ENCODE measurements at places on chromosomes 16 and 17.
A peak's percentile ranks its signal among the peaks of the same experiment; 100 is the strongest.

DNA sequence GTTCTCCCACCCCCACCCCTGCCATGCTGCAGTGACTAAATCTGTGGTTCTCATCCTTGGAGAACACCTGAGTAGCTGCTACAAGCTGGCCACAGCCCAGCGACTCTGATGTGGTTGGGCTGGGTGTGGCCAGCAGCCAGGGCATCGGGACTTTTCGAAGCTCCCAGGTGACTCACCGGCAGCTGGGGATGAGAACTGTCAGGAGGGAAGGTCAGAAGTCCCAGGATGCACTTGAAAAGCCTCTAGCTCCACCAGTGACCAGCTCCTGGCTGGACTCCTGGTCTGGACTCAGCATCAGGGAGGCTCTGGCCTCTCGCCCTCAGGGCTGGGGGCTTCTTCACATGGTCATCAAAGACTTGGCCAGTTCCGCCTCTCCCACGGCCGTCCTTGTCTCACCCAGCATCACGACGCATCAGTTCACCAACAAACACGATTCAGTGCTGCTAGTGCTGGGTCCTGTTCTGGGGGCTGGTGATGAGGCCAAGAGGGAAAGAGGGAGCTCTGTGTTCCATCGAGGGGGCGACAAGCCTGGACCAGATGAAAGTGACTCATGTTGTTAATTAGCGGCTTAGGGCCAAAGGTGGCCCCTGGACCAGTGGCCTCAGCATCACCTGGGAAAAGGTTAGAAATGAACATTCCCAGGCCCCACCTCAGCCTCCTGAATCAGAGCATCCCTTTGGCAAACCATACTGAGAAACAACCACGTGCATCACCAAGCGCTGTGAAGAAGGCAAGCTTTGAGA, 3.9 kb upstream of the C17orf99 start:
- DNase-seq = no peak

- DNase-seq = no peak
Measured at GRCh38 chr17:15649861-15650421, 30.4 kb upstream of the FBXW10B start.

- DNase-seq = no peak
Measured at GRCh38 chr17:44642834-44643233, 13.4 kb upstream of the MEIOC start.

DNA sequence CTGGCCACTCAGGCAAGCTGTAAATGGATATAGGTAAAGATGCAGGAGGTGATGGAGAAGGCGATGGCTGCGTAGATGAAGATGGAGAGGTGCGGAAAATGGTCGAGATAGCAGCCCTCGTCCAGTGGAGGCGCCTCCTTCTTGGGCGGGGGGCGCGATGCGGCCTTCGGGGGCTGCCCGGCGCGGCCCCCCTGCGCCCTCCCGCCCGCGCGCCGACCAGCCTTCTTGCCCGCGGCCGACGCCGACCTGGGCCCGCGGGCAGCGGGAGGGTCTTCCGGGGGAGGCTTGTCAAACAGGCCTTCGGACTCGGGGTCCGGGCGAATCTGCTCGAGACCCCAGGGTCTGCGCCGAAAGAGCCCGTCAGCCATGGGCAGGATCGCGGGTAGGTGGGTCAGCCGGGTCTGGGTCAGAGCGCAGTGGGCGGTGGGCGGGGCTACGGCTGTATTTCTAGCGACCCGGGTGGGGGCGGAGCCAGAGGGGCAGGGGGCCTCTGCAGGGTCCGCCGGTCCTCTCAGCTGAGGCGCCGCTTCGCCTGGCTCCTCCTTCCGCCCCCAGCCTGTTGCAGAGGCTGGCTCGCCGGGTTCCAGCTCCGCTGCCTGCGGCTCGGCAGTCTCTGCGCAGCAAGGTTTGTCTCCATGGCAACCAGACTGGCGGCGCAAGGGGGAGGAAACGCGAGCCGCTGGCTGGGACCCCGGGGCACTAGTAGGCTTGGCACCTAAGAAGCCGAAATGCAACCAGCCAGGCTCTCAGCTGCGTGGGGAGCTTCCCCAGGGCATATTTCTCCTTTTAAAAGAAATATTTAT, 14.4 kb downstream of the MIS12 start:
- DNase-seq = peak; percentile 97

DNA sequence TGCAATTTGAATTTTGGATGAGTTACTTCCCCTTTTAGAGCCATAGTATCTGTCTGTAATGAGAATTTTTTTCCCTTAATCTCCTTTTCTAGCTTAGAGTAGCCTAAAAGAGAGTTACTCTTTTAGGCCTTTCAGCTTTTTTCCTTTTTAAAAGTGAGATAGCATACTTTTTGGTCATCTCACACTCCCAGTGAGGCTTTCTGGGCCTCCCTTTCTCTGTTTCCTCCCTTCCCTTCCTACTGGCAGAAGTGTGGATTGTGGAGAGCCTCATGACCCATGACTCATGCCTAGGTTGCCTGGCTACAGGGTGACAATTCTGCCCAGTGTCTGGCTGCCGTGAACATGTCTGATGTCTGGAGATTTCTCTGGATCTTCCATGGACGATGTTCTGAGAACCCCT, 15.2 kb downstream of the KRT23 start:
- DNase-seq = no peak

DNA sequence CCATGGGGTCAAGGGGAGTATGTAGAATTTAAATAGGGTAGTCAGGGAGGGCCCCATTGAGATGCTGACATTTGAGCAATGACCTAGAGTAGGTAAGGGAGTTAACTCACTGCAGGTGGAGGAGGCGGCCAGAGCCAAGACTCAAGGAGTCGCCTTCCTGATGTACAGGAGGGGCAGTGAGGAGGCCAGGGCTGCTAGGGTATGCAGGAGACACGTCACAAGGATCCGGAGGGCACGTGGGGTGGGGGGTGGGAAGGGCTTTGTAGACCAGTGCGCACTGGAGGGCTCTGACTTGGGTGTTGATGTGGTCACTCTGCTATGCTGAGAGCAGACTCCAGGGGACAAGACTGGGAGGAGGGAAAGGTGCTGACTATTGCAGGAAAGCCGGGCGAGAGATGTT, 37.5 kb downstream of the SPECC1 start:
- no peak for DNase-seq
